ENCODE measurements at places on chromosomes 11 and 22. TPM values are rescaled to one million over a fixed set of nuclear protein-coding genes. Genes with fewer than 3 reads are reported as not detected.

GRCh38 chr11:84437071-84437980, 1151.2 kb upstream of the CCDC90B start:
- no peaks in the 10 kb centered on the region for H3K4me1 ChIP-seq
- H3K36me3 ChIP-seq = no peaks in the 10 kb centered on the region
- no peaks in the 10 kb centered on the region for H3K27me3 ChIP-seq
- peak overlapping the region; percentile 18 for H3K4me3 ChIP-seq
- no peak for DNase-seq

Gene LRRN4CL
- not detected for total RNA-seq

Gene GGTLC3
- not detected for total RNA-seq

DNA sequence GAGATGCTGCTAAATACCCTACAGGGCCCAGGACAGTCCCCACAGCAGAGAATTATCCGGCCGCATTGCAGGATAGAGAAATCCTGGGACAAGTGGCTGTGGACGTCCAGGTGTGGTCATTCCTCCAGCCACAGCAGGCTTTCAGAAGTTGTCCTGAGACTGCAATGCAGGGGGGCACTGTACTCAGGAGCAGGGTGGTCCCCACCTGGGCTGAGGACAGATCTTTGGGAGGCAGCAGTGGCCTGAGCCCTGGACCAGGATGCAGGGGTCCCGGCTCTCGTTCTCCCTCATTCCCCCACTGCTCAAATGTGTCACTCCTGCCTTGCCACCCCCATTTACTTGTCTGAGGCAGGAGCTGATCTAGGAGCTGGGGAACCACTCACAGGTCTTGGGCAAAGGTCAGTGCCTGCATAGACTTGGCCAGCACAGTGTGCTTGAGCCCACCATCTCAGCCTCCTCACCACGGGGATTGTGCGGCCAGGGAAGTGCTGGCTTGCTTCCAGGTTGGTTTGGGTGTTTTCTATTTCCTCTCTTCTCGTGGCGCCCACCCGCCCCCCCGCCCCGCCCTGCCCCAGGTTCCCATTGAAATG, 15.3 kb downstream of the LINC01488 start:
- H3K36me3 ChIP-seq = no peaks in the 10 kb centered on the region
- peak; percentile 24 for DNase-seq
- H3K27ac ChIP-seq = no peak overlapping the region
- peaks cover 12% of the 10 kb centered on the region for H3K4me1 ChIP-seq
- no peak overlapping the region for H3K4me3 ChIP-seq

Gene MISFA
- 2.1 TPM for total RNA-seq

DNA sequence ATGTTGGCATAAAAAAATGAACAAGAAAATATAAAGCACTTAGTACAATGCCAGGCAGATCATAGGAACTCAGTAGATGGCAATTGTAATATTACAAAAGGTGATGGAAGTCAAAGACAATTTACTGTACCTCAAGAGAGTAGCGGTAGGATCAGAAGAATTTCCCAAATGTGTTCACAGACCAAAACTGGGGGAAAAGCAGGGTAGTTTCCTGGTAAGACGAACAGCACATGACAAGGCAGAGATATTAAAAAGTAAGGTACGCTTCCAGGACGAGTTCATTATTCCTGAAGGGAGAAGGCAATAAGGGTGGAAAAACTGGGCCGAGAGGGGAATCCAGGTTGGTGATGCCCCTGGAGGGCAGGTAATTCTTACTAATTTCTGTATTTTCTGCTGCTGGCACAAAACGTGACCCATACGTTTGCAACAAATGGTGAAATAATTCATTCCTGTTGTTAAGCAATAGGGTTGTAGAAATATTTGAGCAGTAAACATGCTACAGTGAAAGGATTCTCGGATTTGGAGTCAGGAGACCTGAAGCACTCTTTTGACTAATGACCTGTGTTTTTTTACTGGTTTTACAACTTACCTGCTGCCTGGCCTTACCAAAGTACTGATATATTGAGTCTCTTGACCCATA, 786 bp upstream of the ANKRD42 start:
- peaks cover 42% of the 10 kb centered on the region for H3K36me3 ChIP-seq
- no peaks in the 10 kb centered on the region for H3K27me3 ChIP-seq
- H3K4me1 ChIP-seq = peaks cover 11% of the 10 kb centered on the region
- peak overlapping the region; percentile 85 for H3K4me3 ChIP-seq

- H3K27ac ChIP-seq = no peak overlapping the region
- no peak overlapping the region for H3K4me3 ChIP-seq
- peaks cover 65% of the 10 kb centered on the region for H3K36me3 ChIP-seq
- no peaks in the 10 kb centered on the region for H3K4me1 ChIP-seq
- no peak for DNase-seq
- H3K27me3 ChIP-seq = no peaks in the 10 kb centered on the region
These were observed 55.0 kb upstream of the HORMAD2 start for GRCh38 chr22:30025221-30025620.

DNA sequence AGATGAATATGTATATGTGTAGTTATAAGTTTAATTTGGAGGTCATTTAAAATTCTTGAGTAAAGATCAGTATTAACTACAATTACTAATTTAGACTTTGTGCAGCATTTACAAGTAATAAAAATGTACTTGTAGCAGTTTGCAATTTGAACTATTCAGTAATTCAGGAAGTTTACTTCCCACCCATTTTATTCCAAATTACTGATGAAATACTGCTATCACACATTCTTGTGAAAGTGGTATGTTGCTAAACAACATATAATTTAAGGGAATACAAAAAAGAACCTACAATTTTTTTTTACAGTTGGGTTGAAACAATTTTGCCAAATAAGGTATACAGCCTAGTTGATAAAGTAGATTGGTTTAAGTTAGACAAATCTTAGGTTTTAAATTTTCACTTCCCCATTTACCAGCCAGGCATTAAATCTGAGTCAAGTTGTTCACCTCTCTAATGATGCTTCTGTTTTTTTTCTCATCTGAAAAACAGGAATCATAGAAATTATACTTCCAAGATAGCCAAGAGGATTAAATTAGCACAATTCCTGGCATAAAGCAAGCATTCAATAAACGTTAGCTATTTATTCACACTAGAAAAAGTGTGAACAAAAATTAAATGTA, 45.3 kb downstream of the ZBTB44 start:
- H3K27me3 ChIP-seq = no peaks in the 10 kb centered on the region
- H3K36me3 ChIP-seq = peaks cover 51% of the 10 kb centered on the region
- H3K27ac ChIP-seq = no peak overlapping the region
- H3K4me3 ChIP-seq = no peak overlapping the region
- H3K4me1 ChIP-seq = peaks cover 30% of the 10 kb centered on the region
- no peak for DNase-seq

DNA sequence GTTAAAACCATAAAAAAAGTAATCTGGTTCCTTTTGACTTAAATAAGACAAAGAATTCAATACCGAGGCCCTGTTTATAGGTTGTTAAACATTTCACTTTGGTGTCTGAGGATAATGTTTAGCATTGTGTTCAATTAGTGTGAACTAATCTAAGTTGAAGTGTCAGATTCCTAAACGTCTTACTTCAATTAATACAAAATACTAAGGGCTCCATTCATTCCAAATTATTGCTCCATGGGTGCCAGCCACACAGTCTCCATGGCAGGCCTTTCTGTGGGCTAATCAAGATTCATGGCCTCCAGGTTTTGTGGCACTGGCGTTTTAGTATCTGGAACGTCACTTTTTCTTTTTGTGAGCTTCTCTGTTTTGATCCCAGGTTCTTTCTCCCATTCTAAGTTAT, 89.4 kb downstream of the TMEM135 start:
- H3K4me1 ChIP-seq = no peaks in the 10 kb centered on the region
- H3K4me3 ChIP-seq = no peak overlapping the region
- no peaks in the 10 kb centered on the region for H3K36me3 ChIP-seq
- no peak for DNase-seq
- no peaks in the 10 kb centered on the region for H3K27me3 ChIP-seq
- no peak overlapping the region for H3K27ac ChIP-seq

Gene AIFM3
- total RNA-seq = 7.6 TPM

Gene OVOL1
- total RNA-seq = not detected

DNA sequence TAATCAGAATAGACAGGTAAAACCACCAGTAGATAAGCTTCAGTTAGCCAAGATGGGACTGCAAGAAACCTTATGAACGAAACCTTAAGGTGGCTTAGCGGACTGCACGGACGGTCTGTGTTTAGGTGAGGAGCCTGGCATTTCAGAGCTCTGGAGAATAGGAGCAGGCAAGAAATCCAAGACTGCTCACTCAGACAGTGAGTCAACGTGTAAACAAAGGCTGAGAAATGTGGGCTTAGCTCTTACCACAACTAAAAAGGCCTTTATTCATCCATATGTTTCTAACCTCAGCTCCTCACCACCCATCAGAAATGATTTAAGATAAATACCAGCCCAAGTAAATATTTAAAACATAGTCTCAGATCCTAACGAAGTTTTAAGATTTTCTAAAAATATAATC, 657.7 kb downstream of the OPCML start:
- DNase-seq = no peak
- H3K4me1 ChIP-seq = no peaks in the 10 kb centered on the region
- no peak overlapping the region for H3K4me3 ChIP-seq

Gene CDK2AP2
- total RNA-seq = 40.9 TPM

GRCh38 chr11:48123934-48124755, 92.5 kb upstream of the OR4B1 start:
- DNase-seq = no peak
- no peaks in the 10 kb centered on the region for H3K27me3 ChIP-seq
- no peaks in the 10 kb centered on the region for H3K4me1 ChIP-seq
- no peak overlapping the region for H3K4me3 ChIP-seq

GRCh38 chr11:2210366-2211112, 38.9 kb upstream of the TH start:
- H3K4me1 ChIP-seq = no peaks in the 10 kb centered on the region
- no peaks in the 10 kb centered on the region for H3K36me3 ChIP-seq
- no peak overlapping the region for H3K27ac ChIP-seq
- DNase-seq = peak; percentile 56

Gene OR4D5
- not detected for total RNA-seq

Gene FAM76B
- total RNA-seq = 35.9 TPM

DNA sequence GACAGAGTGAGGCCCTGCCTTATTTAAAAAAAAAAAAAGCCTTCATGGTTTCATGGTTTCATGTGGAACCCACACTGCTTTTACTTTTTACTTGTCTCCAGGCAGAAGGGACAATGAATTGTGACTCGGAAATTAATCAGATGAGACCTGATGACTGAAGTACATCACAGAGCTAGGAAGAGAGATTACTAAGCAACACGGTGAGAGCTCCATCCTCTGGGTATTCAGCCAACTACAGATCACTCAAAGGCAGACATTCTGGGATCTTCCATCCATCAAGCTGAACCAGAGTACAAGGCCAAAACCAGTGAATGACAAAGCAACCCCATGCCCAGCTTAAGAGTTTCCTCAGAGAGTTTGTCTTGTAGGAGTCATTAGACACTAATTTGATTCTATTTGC, 433.2 kb downstream of the SOX6 start:
- H3K36me3 ChIP-seq = no peaks in the 10 kb centered on the region
- no peak overlapping the region for H3K27ac ChIP-seq
- no peaks in the 10 kb centered on the region for H3K4me1 ChIP-seq
- H3K27me3 ChIP-seq = no peaks in the 10 kb centered on the region

DNA sequence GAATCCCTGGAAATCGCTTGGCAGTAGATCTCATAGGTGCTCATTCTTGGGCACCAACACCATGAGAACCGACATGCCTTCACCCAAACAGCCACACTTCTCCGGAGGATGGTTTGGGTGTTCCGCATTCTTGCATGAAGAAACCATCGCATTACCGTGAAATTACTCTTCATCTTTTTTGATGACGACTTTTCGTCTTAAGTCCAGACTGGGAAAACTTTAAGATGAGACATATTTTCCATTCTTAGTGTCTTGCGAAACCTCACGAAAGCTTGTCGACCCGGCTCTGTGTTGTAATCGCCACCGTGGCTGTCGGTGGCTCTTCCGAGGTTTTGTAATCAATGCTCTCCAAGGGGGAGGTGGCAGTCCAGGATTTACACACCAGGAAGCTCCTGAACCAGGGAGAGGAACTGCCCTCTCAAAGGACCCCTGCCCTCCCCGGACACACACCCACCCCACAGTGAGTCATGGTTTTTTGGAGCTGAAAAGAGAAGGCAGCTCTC, 1.7 kb downstream of the TOM1 start:
- peaks cover 56% of the 10 kb centered on the region for H3K4me1 ChIP-seq
- DNase-seq = peak; percentile 81
- peak overlapping the region; percentile 98 for H3K27ac ChIP-seq
- no peak overlapping the region for H3K4me3 ChIP-seq

DNA sequence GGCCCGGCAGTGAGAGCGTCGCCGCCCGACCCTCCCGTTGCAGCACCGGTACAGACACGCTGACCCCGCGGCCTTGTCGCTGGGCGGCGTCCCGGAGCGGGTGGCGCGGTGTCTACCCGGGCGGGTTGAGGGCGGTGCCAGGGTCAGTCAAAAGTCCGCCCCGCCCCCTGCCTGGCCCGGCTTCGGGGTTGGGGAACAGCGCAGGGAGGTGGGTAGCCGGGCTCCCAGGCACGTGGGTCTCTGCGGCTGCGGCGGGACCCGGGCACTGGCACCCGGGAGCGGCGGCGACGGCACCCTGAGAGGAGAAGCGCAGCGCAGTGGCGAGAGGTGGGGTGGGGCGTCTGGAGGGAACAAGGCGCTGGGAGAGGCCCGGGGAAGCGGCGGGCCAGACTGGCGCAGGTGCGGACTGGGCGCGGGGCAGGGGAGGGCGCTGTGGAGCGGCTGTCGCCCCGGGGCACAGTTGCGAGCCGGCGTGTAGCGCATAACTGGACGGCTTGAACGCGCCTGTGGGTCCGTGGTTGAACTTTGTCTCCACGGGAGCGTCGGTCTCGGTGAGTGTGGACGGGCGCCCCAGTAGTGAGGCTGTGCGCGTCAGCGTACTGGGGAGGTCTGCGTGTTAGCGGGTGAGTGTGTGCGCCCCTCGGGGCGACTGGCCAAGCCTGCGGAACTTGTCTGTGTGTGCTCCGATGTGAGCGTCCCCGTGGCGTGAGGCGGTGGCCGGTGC, at the start of gene P2RY2:
TSS of gene P2RY2 (plus strand) at position 176 of the 724 bp plus-strand sequence. CDS start 15,879 bp downstream, outside the sequence.
- H3K4me3 ChIP-seq = peak within 1 kb of the TSS; percentile 54
- peaks cover 23% of the 10 kb centered on the region for H3K4me1 ChIP-seq
- peak; percentile 95 for DNase-seq
- no peaks in the 10 kb centered on the region for H3K27me3 ChIP-seq
- H3K36me3 ChIP-seq = no peaks in the 10 kb centered on the region
- peak within 1 kb of the TSS; percentile 84 for H3K27ac ChIP-seq

GRCh38 chr22:42560781-42561180, 7.0 kb downstream of the SERHL2 start:
- no peaks in the 10 kb centered on the region for H3K36me3 ChIP-seq
- H3K4me3 ChIP-seq = no peak overlapping the region
- DNase-seq = no peak
- no peak overlapping the region for H3K27ac ChIP-seq
- H3K27me3 ChIP-seq = no peaks in the 10 kb centered on the region
- H3K4me1 ChIP-seq = peaks cover 26% of the 10 kb centered on the region

GRCh38 chr22:48307931-48308330, 1519.7 kb downstream of the BRD1 start:
- no peaks in the 10 kb centered on the region for H3K36me3 ChIP-seq
- no peaks in the 10 kb centered on the region for H3K27me3 ChIP-seq

- DNase-seq = no peak
- no peaks in the 10 kb centered on the region for H3K27me3 ChIP-seq
- H3K4me3 ChIP-seq = no peak overlapping the region
- H3K36me3 ChIP-seq = no peaks in the 10 kb centered on the region
- H3K4me1 ChIP-seq = peaks cover 82% of the 10 kb centered on the region
These were observed 6.8 kb upstream of the LIF start for GRCh38 chr22:30253205-30253852.

Data from spleen (tissue), 13 donors.